ENCODE measurements at places on chromosomes 7 and 10. TPM values are rescaled to one million over a fixed set of nuclear protein-coding genes. Genes with fewer than 3 reads are reported as not detected.

Gene TAF3
- 0.94 TPM for total RNA-seq

Gene SPDYE5
- total RNA-seq, result not detected

Gene ANXA8
- 0.52 TPM for total RNA-seq

Gene ABHD11
- total RNA-seq, result 10.7 TPM

Gene SORCS1
- not detected for total RNA-seq

Gene ATG9B
- total RNA-seq, result under 0.01 TPM

Gene TPST1
- 116 TPM for total RNA-seq

Data from bronchial smooth muscle cell (primary cell).